ENCODE measurements at places on chromosomes 7 and 10.
A peak's percentile ranks its signal among the peaks of the same experiment; 100 is the strongest.

DNA sequence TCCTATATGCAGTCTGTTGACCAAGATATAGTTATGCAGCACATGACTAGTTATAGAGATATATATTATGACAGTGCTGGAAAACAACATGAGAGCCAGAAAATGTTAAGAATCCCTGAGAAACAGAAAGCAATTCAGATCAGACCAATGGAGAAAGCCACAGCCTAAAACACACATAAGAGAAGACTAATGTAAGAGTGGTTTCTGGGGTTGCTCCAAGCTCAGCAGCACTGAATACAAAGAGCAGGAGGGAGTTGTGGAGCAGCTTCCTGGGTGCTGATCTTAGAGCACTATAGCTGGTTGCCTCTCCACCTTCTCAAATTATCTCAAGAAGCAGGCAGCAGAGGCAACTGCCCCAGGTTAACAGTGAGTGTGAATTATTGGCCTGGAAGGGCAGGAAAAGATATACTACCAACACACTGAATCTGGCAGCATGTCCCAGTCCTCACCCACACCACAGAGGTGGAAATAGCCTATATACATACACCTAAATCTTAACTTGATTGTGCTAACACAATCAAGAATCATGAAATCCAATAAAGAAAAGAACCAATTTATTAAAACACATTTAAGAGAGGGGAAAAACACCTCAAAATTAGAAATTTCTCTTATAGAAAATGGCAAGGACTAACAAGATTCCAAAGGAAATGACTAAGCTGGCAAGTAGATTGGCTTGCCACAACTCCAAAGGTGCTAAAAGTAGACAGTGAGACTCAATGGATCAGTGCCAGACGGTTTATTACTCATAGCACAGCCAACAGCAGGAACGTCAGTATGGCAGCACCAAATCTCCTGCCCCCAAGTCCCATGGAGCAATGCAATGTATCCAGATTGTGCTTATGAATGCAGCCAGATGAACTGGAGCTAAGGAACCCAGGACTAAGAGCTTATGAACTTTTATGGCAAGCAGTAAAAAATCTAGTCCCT is 5.1 kb downstream of the PTTG1IP2 start:
- DNase-seq, result no peak

GRCh38 chr7:24442170-24442777 is 131.0 kb upstream of the PALS2 start:
- no peak for DNase-seq

GRCh38 chr10:93288679-93289634 is 193.2 kb downstream of the MYOF start:
- DNase-seq, result peak; percentile 37

GRCh38 chr7:139133335-139134139 is 24.0 kb upstream of the ZC3HAV1 start:
- DNase-seq, result peak; percentile 79

- no peak for DNase-seq
Measured at GRCh38 chr10:14358886-14359573, 28.3 kb upstream of the FRMD4A start.

- DNase-seq, result peak; percentile 6
Measured at GRCh38 chr10:125060826-125061556, 99.4 kb downstream of the CTBP2 start.

DNA sequence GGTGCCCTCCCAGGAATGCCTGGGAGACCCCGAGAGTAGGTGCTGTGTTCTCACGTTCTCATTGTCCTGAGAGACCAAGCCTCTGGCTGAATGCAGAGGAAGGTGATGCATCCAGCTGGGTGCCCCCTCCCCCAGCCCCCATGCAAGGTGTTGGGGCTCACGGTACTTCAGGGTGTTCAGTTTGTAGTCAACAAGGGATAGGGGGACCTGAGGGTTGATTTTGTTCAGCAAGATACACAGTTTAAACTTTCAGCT is 60.4 kb upstream of the DUSP5 start:
- DNase-seq, result no peak

GRCh38 chr7:113835367-113835766 is 83.4 kb downstream of the PPP1R3A start:
- DNase-seq, result no peak

DNA sequence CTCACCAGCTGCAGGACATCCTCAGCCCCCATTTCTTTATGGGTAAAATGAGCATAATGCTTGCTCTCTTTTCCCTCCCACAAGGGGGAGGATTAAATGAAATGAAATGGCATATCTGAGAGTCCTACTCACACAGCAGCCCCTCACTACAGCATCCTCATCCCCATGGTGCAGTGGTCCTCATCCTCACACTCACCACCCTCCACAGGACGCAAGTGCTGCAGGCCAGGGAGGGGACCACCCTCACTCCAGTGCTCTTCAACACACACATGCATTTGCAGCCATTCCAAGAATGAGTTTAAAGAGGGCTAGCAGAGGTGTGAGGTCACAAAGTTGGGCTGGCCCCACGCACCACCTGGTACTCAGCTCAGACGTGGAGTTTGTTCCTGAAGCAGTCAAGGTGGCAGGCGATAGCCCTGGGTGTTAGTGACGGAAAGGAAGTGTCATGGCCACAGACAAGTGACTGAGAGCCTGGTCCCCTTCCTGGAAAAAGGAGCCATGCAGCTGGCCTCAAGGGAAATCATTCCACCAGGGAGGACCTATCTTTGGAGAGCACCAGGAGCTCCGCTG is 234.0 kb downstream of the TNS3 start:
- no peak for DNase-seq

DNA sequence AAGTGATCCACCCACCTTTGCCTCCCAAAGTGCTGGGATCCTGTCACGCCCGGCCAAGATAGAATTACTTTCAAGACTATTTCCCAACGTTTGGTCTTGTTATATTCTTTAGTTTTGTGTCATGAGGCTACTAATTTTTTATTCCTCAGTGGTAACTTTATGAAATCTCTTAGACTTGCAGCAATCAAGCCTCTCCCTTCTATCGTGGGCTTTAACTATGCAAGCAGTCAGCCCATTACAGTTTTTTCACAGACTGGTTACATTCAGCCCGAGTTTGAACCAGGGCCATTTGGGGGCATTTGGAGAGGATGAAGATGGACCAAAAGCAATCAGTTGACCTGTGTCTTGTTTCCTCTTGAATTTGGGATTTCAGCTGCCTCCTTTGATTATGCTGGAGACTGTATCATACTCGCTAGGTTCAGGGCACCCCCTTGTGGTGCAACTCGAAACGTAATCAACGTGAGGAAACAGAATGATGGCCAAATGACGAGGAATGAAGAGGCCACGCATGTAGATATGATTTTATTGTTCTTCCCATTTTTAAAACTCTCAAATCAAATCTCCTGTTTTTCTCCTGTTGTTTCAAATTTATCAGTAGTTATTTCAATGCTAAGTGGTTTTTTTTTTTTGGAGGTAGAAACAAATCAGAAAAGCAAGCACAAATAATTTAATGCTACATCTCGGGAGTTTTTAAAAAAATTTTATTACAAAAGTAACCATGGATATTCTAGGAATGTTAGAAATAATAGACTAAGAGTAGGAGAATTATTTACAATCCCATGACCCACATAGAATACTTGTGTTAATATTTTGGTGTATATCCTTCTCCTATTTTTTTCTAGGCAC is 151.6 kb downstream of the KIAA1217 start:
- no peak for DNase-seq

GRCh38 chr10:14873090-14873760 is 5.4 kb upstream of the SUV39H2 start:
- DNase-seq, result no peak

- no peak for DNase-seq
Measured at GRCh38 chr10:73968098-73968521, 29.8 kb upstream of the VCL start.

DNA sequence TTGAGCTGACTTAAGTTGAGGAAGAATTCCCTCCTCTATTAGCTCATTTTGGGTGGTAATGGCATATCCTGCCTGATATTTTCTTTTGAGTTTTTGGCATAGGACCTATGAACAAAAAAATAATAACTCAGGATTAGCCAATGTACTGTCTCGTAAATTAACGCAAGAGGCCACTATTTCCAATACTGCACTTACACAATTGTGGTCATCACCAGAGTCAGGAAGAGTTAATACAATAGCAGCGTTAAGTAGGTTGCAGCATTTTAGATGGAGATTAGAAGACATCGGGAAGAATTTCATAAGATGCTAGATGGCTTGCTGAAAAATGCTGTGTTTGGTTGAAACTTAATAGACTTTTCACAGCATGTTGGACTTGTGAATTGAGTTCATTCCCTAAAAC is 36.4 kb downstream of the ANTXRL start:
- DNase-seq, result no peak

- no peak for DNase-seq
Measured at GRCh38 chr7:91068136-91068795, 196.0 kb upstream of the FZD1 start.

GRCh38 chr7:96084881-96085553 is 236.9 kb downstream of the SLC25A13 start:
- DNase-seq, result no peak

- DNase-seq, result no peak
Measured at GRCh38 chr10:78494179-78494578, 460.5 kb downstream of the RPS24 start.

- no peak for DNase-seq
Measured at GRCh38 chr7:44078521-44078920, 3.8 kb downstream of the POLM start.

- no peak for DNase-seq
Measured at GRCh38 chr10:121624836-121625486, 26.7 kb upstream of the FGFR2 start.

- no peak for DNase-seq
Measured at GRCh38 chr10:123974406-123974805, 82.8 kb upstream of the CPXM2 start.

DNA sequence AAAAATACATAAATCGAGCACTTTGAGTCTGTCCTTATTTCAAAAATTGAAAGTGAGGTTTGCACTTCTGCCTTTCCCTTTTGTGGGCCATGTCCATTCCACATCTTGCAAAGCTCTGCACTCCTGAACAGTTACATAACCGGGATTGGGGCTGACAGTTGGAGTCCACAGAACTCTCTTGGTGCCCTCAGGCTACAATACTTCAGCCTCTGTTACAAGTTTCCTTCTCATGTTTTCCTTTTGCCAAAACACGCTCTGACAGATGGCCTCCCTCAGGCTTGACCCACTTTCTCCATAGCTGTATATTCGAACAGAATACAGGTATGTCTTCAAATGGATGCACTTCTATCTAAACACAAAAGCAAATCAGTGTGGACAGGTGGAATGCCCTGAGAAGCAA is 335.9 kb downstream of the WDR37 start:
- no peak for DNase-seq

GRCh38 chr7:108079648-108080591 is 50.2 kb downstream of the LAMB4 start:
- no peak for DNase-seq

DNA sequence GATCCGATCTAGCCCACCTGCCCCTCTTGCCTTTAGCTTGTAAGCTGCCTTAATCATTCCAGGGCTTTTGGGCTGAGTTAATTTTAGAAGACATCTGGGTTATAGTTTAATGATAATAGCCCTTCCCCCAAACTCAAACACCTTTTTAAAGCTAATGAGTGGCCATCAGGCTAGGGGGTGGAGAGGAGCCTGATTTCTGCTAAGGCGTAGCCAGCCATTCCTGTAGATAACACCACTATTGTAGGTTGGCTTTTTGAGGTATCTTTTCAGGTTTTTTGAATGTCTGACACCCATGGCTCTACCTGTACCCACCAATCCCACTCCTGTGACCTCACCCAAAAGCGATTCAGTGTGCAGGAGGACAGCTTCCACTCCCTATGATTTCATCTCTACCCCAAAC is 7.6 kb upstream of the SYPL1 start:
- DNase-seq, result no peak

DNA sequence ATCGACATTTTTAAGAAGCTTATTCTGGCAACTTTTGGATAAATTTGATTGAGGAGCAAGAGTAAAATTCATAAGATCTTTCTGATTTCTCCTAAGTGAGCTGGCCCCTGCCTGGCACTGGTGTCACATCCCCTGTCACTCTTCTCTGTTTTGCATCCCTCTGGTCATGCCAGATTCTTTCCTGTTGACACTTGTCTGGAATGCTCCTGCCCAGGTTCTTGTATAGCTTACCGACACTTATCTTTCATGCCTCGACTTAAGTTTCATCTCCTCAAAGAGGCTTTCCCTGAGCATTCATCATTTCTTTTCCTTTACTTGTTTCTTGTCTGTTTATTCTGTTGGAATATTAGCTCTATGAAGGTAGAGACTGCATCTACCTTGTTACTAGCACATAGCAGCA is 22.2 kb upstream of the AASS start:
- DNase-seq, result no peak

DNA sequence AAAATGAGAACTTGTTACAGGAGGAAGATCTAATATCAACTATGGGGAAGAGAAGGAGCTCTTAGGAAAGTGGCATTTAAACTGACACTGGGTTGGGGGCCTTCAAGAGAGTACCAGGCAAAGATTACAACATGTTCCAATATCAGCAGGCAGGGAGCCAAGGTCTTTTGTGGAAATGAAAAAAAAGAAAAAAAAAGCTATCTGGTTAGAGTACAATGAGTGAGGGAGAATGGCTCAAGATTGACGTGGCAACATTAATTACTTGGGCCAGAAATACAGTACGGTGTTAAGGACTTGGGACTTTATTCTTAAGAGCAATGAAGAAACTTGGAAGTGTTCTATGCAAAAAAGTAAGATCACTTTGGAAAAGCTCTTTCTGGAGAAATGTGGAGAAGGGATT is 132.3 kb upstream of the CDK1 start:
- DNase-seq, result no peak

DNA sequence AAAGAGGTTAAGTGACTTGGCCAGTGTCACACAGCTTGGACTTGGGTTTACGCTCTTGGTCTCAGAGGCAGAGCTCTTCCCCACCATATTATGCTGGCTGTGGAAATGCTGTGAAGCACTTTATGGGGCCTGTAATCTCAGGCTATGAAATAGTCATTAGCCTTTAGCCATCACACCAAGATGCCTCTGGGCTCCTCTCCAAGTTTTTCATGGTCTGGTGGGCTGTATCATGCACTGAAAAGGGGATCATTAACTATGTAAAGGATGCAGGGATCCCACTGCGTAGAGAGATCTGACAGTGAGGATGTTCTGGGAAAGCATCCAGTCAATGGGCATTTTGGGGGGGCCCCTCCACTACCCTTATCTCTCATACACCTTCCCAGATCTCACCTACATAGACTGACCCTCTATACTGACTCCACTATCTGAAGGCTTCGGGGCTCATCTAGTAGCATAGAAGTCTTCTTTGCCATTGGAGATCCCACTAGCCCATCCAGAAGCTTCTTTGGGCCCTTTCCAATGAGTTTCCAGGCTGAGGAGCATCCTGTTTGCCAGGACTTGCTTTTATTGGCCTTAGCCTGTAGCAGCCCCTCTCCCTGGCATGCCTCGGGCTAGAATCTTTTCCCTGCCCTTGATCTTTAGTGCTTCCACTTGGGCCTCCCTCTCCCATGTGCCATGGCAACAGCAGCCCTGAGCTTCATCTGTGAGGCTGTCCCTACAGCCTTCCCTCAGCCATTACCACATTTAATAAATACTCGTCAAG is 19.6 kb downstream of the FRMPD2 start:
- DNase-seq, result no peak

Measured in activated T-cell treated with anti-CD3 and anti-CD28 coated beads for 4 hours (primary cell).